ENCODE measurements at places on chromosomes 5 and 9.

DNA sequence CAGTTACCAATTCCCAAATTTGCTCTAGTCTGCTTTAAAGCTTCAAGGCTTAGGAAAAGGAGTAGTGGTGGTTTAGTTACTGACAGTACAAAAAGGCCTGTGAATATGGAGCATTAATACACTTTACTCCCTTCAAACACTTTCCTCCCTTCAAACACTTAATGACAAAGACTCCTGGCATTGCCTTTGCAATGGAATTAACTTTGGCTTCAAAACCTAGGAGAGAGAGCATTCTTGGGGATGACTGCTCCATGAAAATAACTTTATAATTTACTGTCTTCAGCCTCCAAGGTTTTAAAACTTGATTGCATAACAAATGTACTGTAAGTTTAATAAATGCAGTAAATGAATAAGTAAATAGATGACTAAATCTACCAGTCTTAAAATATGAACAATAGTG, 185.6 kb downstream of the TRPM3 start:
- DNase-seq: no peak

- no peak for DNase-seq
These were observed 39.7 kb downstream of the PCDH1 start for GRCh38 chr5:141838326-141839014.

DNA sequence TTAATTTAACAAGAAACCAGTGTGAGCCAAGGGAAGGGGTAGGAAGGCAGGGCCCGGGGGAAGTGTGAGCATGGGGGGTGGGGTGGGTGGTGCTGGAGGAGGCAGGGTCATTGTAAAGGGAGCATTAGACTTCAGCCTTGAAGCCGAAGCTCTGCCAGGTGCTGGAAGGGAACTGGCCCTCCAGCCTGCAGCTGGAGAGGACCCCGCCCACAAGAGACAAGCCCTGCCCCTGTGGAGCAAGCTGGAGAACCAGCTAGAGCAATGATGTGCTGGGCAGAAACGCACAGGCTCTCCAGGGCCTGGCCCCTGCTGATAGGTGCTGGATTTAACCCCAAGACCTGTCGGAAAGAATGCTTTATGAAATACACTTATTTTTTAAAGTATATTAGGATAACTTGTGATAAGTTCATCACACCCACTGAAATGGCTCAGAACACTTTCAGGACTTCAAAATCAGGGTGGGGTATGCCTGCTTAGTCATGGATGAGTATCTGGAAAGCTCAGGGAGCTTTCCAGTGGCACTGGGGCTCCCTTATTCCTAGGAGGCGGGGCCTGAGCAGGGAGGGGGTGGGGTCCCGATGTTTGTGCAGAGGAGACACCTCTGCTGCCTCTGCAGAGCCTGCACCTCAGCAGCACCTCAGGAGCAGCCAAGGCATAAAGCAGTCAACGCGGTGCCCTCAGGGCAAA, 27.1 kb downstream of the UBE2QL1 start:
- DNase-seq: peak; percentile 88

DNA sequence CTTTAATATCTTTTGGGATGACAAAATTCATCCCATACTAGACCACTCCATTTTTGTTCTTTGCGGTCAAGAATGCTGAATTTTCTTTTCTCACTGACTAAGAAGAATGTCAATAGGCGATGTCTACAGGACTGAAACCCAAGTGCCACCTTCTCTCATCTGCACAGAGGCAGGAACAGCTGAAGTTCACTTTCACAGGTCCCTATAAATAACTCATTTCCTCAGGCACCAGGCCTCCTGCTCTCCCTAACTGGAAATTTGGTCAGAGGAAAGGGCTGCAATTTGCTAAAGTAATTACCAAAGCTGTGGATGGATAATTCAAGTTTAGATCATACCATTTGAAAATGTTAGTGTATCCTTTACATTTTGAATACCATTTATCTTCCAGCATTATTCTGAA, 142.9 kb downstream of the DIRAS2 start:
- DNase-seq: no peak

- DNase-seq: no peak
These were observed 294.8 kb downstream of the ASTN2 start for GRCh38 chr9:117120061-117120460.

- no peak for DNase-seq
These were observed 594 bp downstream of the FAM120A start for GRCh38 chr9:93451849-93452709.

GRCh38 chr5:96476654-96477053, 43.6 kb upstream of the PCSK1 start:
- no peak for DNase-seq

DNA sequence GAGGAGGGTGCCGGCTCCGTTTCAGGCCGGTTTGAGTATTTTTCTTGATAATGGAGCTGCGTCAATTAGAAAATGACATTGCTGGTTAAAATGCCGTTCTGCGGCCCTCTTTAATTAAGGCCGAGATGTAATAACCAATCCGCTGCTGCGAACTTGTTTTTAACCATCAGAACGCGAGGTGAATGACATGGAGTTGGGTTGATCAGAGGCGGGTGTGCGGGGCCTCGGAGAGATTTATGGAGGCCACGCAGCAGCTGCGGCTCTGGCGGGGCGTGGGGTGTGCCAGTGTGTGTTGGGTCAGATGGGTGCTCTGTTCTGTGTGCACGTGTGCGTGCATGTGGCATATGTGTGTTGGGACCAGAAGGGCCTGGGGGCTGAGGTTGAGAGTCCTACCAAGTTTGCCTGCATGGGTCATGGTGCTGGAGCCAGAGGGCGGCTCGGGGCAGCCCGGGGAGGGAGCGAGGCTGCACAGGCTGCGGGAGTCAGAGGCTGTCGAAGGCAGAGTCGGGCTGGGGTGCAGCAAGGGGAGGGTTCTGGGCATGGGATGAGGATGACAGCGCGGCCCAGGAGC, 25.4 kb downstream of the RXRA start:
- DNase-seq: no peak

Data from NCI-H2029 (cell line).